ENCODE measurements at places on chromosomes 2 and 18. TPM values are rescaled to one million over a fixed set of nuclear protein-coding genes. Genes with fewer than 3 reads are reported as not detected.

GRCh38 chr2:8615576-8616281, 66.1 kb upstream of the ID2 start:
- no peaks in the 10 kb centered on the region for H3K4me1 ChIP-seq
- DNase-seq = no peak

DNA sequence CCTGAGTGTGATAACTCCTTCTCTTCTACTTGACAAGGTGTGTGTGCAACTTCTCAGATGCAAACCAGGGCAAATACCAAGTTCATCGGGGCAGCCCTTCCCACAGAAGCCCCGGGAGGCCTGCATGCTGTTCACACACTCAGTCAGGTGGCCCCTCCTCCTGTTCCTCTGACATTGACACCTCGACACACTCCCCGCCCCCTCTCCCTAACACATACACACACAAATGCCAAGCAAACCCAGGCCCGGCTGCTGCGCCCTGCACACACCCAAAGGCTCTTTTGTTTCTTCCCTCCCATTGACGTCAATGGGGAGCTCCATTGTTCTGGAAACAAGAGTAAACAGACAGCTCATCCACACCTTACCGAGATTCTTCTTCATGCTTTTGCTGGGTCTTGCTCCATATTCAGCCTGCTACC, 1.7 kb upstream of the PER2 start:
- no peaks in the 10 kb centered on the region for H3K36me3 ChIP-seq
- H3K4me3 ChIP-seq = no peak overlapping the region
- no peak for DNase-seq
- no peak overlapping the region for H3K27ac ChIP-seq
- peaks cover 13% of the 10 kb centered on the region for H3K4me1 ChIP-seq

DNA sequence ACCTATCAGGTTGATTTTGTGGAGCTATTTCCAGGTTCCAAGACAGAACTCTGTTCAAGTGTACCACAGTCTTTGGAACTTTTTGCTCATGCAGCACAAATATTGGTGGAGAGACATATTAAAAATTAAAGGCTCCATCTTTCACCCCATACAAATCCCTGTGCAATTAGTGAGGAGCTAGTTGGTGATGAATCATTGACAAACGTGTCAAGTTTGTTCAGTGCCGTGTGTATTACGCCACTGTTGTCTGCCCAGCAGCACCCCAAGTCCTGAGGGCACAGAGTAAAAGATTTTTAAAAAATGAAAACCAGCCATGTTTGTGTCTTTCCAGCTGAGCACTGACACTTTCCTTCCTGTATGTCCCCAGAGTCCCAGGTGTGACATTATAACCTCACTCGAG, 9.3 kb downstream of the ATOH8 start:
- peak overlapping the region; percentile 21 for H3K27ac ChIP-seq
- no peak overlapping the region for H3K4me3 ChIP-seq
- H3K27me3 ChIP-seq = no peaks in the 10 kb centered on the region
- H3K4me1 ChIP-seq = peaks cover 14% of the 10 kb centered on the region
- H3K36me3 ChIP-seq = peaks cover 36% of the 10 kb centered on the region

The DSG2 gene
- total RNA-seq = 10.5 TPM

The RNU2-63P gene
- not detected for total RNA-seq

DNA sequence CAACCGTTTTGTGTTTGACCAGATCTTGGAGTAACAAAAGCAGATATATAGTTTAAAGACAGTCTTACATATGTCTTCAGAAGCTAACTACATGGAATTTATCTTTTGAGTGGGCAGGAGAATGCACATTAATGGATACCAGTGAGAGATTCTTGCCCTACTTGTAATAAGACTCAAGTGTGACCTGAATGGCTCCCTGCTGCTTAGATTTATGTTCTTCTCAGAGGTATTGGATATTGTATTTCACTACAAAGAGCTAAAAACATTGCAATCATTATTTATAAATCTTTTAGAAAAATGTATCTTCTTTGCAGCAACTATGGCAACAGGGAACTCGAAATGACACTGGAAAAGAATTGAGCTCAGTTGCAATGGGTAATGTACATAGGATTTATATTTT, 227.7 kb downstream of the LRRTM4 start:
- no peak for DNase-seq
- no peak overlapping the region for H3K4me3 ChIP-seq
- no peaks in the 10 kb centered on the region for H3K36me3 ChIP-seq
- no peak overlapping the region for H3K27ac ChIP-seq
- H3K4me1 ChIP-seq = no peaks in the 10 kb centered on the region
- H3K27me3 ChIP-seq = no peaks in the 10 kb centered on the region

DNA sequence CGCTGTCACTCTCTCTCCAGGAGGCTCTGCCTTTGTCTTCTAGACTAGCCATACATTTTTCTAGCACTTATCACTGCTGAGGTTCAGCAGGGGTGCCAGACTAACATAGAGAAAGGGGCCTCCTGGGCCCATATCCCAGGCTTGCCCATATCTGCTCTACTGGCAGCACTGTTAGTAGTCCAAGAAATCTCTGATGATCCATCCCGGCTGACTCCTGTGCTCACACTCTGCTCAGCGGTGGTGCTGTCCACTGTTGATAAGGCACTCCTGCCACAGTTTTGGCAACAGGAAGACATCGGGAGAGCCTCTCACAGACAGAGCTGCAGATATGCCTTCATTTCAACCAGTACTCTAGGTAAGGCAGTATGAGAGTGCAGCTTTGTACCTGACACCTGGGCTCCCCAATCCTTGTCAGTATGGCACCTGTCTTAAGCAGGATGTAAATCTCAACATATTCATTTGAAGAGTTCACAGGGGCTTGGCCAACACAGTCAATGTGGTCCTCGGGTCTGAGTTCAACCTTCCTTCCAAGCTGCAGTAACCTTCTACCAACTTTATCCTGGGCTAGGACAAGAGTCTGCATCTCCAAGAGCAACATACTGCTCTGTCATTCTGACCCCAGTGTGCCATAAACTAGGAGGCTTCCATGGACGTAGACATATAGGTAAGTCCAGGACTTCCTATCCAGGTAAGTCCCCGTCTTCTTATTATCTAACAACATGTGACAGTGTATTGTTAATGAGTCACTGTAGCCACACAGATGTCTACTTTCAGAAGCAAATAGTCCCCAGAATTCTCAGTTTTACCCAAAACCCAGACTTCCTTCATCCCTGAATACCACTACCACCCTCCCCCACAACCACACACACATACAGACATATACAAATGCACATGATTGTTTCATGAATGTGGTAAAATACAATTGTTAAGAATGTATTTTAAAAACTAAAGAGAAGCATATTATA, 16.2 kb downstream of the KLF7 start:
- peaks cover 5% of the 10 kb centered on the region for H3K36me3 ChIP-seq
- no peak for DNase-seq
- peak overlapping the region; percentile 96 for H3K27ac ChIP-seq
- H3K27me3 ChIP-seq = no peaks in the 10 kb centered on the region
- peaks cover 29% of the 10 kb centered on the region for H3K4me1 ChIP-seq

The ABCG8 gene
- not detected for total RNA-seq

- H3K27ac ChIP-seq = no peak overlapping the region
- H3K4me1 ChIP-seq = no peaks in the 10 kb centered on the region
- no peak for DNase-seq
- no peak overlapping the region for H3K4me3 ChIP-seq
- no peaks in the 10 kb centered on the region for H3K36me3 ChIP-seq
Observed at GRCh38 chr2:104028061-104028460, 825.9 kb upstream of the POU3F3 start.

GRCh38 chr18:42458226-42458625, 503.2 kb downstream of the PIK3C3 start:
- H3K4me3 ChIP-seq = no peak overlapping the region
- H3K27me3 ChIP-seq = no peaks in the 10 kb centered on the region
- DNase-seq = no peak

- no peak overlapping the region for H3K27ac ChIP-seq
- H3K27me3 ChIP-seq = no peaks in the 10 kb centered on the region
- DNase-seq = no peak
- H3K36me3 ChIP-seq = no peaks in the 10 kb centered on the region
- no peaks in the 10 kb centered on the region for H3K4me1 ChIP-seq
Observed at GRCh38 chr18:34787931-34788532, 77.9 kb downstream of the DTNA start.

The ATP6V1B1 gene
- total RNA-seq = not detected

DNA sequence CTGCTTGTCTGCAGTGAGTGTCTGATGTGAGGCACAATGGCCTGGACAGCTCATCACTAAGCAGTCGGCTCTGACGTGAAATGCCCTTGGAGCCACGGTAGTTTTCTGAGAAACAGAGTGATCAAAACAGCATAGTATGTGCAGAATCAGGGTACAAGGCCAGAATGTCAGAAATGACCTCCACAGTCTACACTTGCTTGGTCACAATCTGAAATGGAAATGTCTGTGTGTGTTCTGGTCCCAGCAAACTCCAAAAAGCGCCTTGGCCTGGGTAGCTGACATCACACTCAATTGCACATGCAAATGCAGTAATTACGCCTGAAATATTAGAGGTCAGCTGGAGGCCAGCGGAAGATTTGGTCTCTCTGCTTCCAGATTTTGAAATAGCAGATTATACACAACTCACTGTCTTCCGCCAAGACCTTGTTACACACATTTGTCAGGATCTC, 95.4 kb downstream of the CTAGE1 start:
- no peak overlapping the region for H3K4me3 ChIP-seq
- DNase-seq = no peak
- no peak overlapping the region for H3K27ac ChIP-seq
- no peaks in the 10 kb centered on the region for H3K27me3 ChIP-seq
- peaks cover 4% of the 10 kb centered on the region for H3K4me1 ChIP-seq

- no peaks in the 10 kb centered on the region for H3K36me3 ChIP-seq
- DNase-seq = no peak
- H3K27ac ChIP-seq = no peak overlapping the region
Observed at GRCh38 chr2:66217039-66217585, 217.8 kb upstream of the MEIS1 start.

DNA sequence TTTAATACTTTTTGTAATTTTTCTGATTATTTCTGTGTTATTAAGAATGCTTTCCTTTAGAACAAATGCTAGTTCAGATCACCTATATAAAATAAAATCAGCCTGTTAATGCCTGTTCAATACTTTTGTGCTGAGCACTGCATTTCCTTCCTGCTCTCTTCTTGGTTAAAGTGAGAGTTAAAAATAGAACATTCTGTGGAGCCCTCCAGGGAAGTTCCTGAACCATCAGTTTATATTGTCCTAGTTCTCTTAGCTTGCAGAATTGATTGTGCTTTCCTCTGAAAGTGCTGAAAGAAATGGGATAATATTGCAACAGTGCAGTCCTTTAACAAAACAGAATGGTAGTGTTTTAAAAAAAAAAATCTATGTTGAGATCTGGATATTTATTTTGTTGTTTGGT, 74.6 kb upstream of the UBXN4 start:
- no peaks in the 10 kb centered on the region for H3K27me3 ChIP-seq
- peaks cover 11% of the 10 kb centered on the region for H3K36me3 ChIP-seq
- H3K27ac ChIP-seq = no peak overlapping the region

DNA sequence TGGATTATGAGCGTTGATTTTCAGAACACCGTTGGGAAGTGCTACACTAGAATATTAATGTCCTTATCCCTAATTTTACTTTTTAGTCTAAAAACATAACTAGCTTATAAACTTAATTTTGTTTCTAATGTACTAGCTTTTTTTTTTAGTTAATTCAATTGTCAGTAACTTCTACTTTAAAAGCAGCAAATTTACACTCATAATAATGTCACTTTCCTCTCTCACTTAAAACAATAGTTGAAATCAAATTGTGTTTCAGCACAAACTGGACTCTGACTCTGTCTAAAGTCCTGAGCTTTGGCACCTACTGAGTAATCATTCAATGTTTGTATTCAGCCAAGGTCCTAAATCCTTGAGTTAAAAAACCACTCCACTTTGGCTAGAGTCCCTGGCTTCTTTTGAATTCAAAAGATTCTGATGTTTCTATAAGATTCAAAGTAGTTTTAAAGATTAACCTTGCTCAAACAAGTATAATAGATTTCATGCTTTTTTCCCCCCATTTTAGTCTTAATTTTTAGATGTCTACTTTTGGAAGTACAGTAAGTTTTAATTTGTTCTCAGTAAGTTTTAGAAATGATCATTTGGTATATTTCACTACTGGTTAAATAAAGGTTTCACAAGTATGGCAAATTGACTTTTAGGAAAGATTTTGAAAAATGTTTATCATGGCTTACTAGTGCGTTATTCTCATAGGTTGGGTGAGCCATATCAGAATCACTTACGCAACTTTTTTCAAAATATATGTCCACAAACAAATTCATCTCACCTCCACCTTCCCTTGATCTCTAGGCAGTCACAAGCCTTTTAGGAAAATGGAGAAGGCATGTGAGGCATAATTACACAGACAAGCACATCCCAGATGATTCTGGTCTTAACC, 23.4 kb downstream of the CCNYL1 start:
- H3K36me3 ChIP-seq = peaks cover 3% of the 10 kb centered on the region
- DNase-seq = no peak
- no peaks in the 10 kb centered on the region for H3K27me3 ChIP-seq
- no peak overlapping the region for H3K27ac ChIP-seq

GRCh38 chr2:70009762-70010575, 48.5 kb upstream of the ASPRV1 start:
- peak; percentile 35 for DNase-seq
- H3K4me3 ChIP-seq = no peak overlapping the region
- no peak overlapping the region for H3K27ac ChIP-seq
- H3K36me3 ChIP-seq = no peaks in the 10 kb centered on the region
- no peaks in the 10 kb centered on the region for H3K27me3 ChIP-seq
- H3K4me1 ChIP-seq = no peaks in the 10 kb centered on the region

- H3K27ac ChIP-seq = no peak overlapping the region
- DNase-seq = no peak
- no peak overlapping the region for H3K4me3 ChIP-seq
- no peaks in the 10 kb centered on the region for H3K27me3 ChIP-seq
- no peaks in the 10 kb centered on the region for H3K4me1 ChIP-seq
Observed at GRCh38 chr2:201176081-201176481, 6.9 kb upstream of the CASP10 start.

- DNase-seq = no peak
- H3K4me1 ChIP-seq = no peaks in the 10 kb centered on the region
- no peak overlapping the region for H3K27ac ChIP-seq
- no peak overlapping the region for H3K4me3 ChIP-seq
- no peaks in the 10 kb centered on the region for H3K27me3 ChIP-seq
- no peaks in the 10 kb centered on the region for H3K36me3 ChIP-seq
Observed at GRCh38 chr2:28152585-28153280, 239.9 kb upstream of the FOSL2 start.

- H3K4me3 ChIP-seq = no peak overlapping the region
- H3K27me3 ChIP-seq = no peaks in the 10 kb centered on the region
- H3K4me1 ChIP-seq = peaks cover 23% of the 10 kb centered on the region
- no peaks in the 10 kb centered on the region for H3K36me3 ChIP-seq
Observed at GRCh38 chr2:71934595-71935261, 212.9 kb downstream of the CYP26B1 start.

DNA sequence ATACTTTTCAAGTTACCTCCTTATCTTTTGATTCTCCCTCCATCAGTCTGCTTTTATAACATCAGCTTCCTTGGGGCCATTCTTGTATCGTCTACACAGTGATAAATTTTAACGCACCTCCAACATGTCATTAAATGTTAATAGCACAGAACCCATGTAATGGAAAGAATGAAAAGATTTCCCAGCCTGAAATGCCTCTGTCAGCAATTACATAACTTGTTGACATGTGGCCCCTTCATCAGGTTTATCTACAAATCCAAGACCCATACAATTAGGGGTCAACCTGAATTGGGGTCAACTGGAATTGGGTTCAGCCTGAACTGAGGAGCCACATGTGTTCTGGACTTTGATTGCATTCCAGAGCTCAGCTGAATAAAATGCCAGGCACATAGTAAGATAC, 148.2 kb upstream of the KLF7 start:
- no peaks in the 10 kb centered on the region for H3K36me3 ChIP-seq
- no peak overlapping the region for H3K4me3 ChIP-seq
- no peak for DNase-seq
- H3K27ac ChIP-seq = no peak overlapping the region
- H3K4me1 ChIP-seq = no peaks in the 10 kb centered on the region
